A549 treated with dexamethasone at 1 μM for 4 hours (cell line): ENCODE measurements at places on chromosomes 16 and 17. TPM values are rescaled to one million over a fixed set of nuclear protein-coding genes. Genes with fewer than 3 reads are reported as not detected.

The KRT9 gene
- not detected in 5 replicates for total RNA-seq

The NACA2 gene
- 0.13 TPM in 1 of 5 replicates, not detected in the others for total RNA-seq

The CXCL16 gene
- total RNA-seq, result 13.7 to 21.8 TPM (median 21.1 TPM) in 5 replicates

The AHSP gene
- not detected in 5 replicates for total RNA-seq

The ASB16 gene
- total RNA-seq, result 0.05 to 0.07 TPM (median 0.06 TPM) in 3 of 5 replicates, not detected in the others

The RAB34 gene
- 192 to 231 TPM (median 217 TPM) in 5 replicates for total RNA-seq

The ABCC6 gene
- total RNA-seq, result 0.72 to 1.3 TPM (median 0.96 TPM) in 5 replicates

The NBR1 gene
- total RNA-seq, result 33.4 to 45.1 TPM (median 40.7 TPM) in 5 replicates

The EVI2B gene
- total RNA-seq, result 0.07 to 0.13 TPM (median 0.09 TPM) in 3 of 5 replicates, not detected in the others

The RSKR gene
- total RNA-seq, result 1.8 to 5.6 TPM (median 4.3 TPM) in 5 replicates

The CCL8 gene
- total RNA-seq, result not detected in 5 replicates

The PMFBP1 gene
- 0.03 to 0.26 TPM (median 0.11 TPM) in 5 replicates for total RNA-seq
